ENCODE measurements at places on chromosomes 2 and 18.

GRCh38 chr2:22604136-22604535 lies 780.8 kb upstream of the KLHL29 start:
- DNase-seq = no peak

- no peak for DNase-seq
Observed at GRCh38 chr18:12597760-12598159, 60.1 kb downstream of the SPIRE1 start.

DNA sequence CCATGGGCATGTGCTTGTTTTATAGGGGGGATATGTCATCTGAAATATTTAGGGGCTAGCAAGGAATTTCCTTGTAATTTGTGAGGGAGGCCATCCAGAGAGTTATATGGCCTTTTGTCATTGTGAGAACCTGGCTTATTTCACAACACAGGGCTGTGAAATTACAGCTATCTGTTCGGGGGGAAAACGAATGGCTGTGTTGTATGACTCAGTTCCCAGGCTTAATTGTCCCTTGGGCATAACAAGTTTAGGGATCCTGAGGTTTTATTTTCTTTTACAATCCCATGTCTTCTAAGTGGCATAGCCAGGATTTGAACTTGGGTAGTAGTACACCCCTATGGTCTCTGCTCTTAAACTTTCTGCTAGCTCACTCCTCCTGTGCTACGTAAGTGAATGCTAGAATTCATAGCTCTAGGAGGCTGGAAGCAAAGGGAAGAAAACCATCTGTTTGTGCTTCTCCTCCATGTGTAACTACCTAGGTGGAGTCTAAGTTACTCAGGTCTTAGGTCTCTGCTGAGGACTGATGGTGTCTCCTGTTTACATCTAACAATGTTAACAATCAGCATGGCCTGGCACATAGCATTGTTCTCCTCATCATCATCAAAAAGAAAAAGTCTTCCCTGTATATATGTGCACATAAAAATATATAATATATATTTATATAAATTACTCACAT lies 53.8 kb downstream of the SKA1 start:
- no peak for DNase-seq

- peak; percentile 80 for DNase-seq
Observed at GRCh38 chr2:71223767-71224333, 3.1 kb downstream of the PAIP2B start.

- no peak for DNase-seq
Observed at GRCh38 chr2:96679848-96680247, 37.3 kb downstream of the FER1L5 start.

GRCh38 chr2:50723286-50723938 lies 308.5 kb downstream of the NRXN1 start:
- DNase-seq = no peak

GRCh38 chr2:185787227-185788145 lies 48.9 kb downstream of the FSIP2 start:
- DNase-seq = peak; percentile 60

- DNase-seq = no peak
Observed at GRCh38 chr2:229578052-229578846, 136.1 kb downstream of the DNER start.

DNA sequence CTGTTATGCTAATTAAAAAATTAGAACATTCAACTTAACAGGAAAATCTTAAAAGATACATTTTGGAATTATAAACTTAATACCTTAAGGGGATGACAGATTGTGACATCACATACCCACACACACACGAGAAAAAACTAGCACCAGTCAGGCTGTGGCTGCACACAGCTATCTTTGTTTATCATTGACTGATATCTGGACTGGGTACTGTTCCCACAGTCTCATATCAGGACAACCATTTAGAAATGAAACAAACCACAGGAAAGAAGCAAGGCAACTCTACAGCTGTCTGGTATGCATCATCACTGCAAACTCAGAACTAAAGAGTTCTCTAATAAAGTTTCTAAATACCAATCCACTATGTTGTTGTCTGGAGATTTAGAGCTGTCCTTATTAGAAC lies 210.9 kb upstream of the SMAD7 start:
- no peak for DNase-seq

GRCh38 chr2:7517851-7518250 lies 600.6 kb downstream of the RNF144A start:
- DNase-seq = no peak

Data from RKO (cell line).